ENCODE measurements at places on chromosomes 4 and X.

DNA sequence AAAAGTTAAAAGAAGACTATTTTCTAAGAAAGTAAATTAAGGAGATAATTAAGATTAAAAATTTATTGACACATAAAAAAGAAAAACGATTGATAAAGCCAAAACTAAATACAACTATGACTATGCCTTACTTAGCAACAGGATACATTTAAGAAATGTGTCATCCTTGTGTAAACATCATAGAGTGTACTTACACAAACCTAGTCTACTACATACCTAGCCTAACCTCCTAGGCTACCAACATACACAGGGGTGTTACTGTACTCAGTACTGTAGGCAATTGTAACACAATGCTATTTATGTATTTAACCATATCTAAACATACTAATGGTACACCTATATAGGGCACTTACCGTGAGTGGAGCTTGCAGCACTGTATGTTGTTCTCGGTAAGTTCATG is 108.3 kb downstream of the ANXA10 start:
- H3K27me3 ChIP-seq = no peaks in the 10 kb centered on the region
- DNase-seq = no peak
- no peak overlapping the region for H3K27ac ChIP-seq
- H3K4me3 ChIP-seq = no peak overlapping the region
- H3K4me1 ChIP-seq = no peaks in the 10 kb centered on the region

- H3K36me3 ChIP-seq = no peaks in the 10 kb centered on the region
- no peaks in the 10 kb centered on the region for H3K27me3 ChIP-seq
- H3K27ac ChIP-seq = no peak overlapping the region
Measured at GRCh38 chr4:24968278-24968677, 55.4 kb upstream of the CCDC149 start.

DNA sequence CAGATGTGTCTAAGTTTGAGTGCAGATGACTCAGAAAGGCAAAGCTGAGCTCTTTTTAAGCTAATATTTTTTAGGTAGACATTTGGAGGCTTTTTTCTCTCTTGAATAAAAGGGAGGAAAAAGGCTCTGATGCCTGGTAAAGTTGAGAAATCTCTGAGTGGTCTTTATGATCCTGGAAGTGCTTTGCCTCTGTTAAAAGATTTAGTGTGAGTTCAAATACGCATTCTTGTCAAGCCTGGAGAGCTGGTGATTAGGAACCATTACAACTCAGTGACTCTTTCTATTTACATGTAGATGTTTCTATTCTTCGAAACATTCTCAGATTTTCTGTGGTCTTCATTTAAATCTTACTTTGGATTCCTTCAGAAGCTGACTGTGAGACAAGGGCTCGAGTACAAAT is 143.4 kb upstream of the MED14 start:
- no peak overlapping the region for H3K4me3 ChIP-seq
- no peak for DNase-seq
- no peak overlapping the region for H3K27ac ChIP-seq
- H3K4me1 ChIP-seq = no peaks in the 10 kb centered on the region
- H3K36me3 ChIP-seq = no peaks in the 10 kb centered on the region

DNA sequence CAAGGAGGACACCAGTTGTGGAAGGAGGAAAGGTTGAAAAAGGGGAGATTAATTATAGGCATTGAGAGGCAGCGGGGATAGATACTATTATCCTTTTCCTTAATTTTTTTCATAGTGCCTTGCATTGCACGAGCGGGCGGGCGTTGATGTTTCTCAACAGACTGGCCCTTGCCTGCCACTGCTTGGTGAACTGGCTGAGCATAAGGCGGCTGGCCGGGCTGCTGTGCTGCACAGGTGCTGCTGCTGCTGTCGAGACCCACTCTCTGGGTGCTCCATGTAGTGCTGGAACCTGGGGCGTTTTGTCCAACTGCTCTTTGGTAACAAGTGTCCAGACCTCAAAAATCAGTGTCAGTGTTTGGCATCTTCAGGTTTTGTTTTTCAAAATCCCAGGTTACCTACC is 83.3 kb upstream of the PAQR3 start:
- H3K27ac ChIP-seq = no peak overlapping the region
- H3K4me3 ChIP-seq = no peak overlapping the region
- H3K36me3 ChIP-seq = no peaks in the 10 kb centered on the region
- no peaks in the 10 kb centered on the region for H3K27me3 ChIP-seq
- no peaks in the 10 kb centered on the region for H3K4me1 ChIP-seq
- no peak for DNase-seq

GRCh38 chr4:93835929-93836328 is 7.4 kb downstream of the ATOH1 start:
- peaks cover 26% of the 10 kb centered on the region for H3K27me3 ChIP-seq
- DNase-seq = no peak
- no peaks in the 10 kb centered on the region for H3K36me3 ChIP-seq

GRCh38 chr4:92714640-92715039 is 410.9 kb downstream of the GRID2 start:
- no peaks in the 10 kb centered on the region for H3K4me1 ChIP-seq
- DNase-seq = no peak
- no peaks in the 10 kb centered on the region for H3K36me3 ChIP-seq
- no peak overlapping the region for H3K4me3 ChIP-seq
- H3K27ac ChIP-seq = no peak overlapping the region

- H3K36me3 ChIP-seq = no peaks in the 10 kb centered on the region
- H3K27ac ChIP-seq = no peak overlapping the region
- no peaks in the 10 kb centered on the region for H3K27me3 ChIP-seq
Measured at GRCh38 chr4:7461230-7461629, 26.5 kb upstream of the PSAPL1 start.

GRCh38 chr4:108877821-108878220 is 115.0 kb upstream of the ETNPPL start:
- H3K4me3 ChIP-seq = no peak overlapping the region
- no peak overlapping the region for H3K27ac ChIP-seq
- no peak for DNase-seq
- H3K36me3 ChIP-seq = no peaks in the 10 kb centered on the region

GRCh38 chrX:133609166-133609565 is 193.9 kb upstream of the GPC4 start:
- no peak overlapping the region for H3K4me3 ChIP-seq
- no peak overlapping the region for H3K27ac ChIP-seq

DNA sequence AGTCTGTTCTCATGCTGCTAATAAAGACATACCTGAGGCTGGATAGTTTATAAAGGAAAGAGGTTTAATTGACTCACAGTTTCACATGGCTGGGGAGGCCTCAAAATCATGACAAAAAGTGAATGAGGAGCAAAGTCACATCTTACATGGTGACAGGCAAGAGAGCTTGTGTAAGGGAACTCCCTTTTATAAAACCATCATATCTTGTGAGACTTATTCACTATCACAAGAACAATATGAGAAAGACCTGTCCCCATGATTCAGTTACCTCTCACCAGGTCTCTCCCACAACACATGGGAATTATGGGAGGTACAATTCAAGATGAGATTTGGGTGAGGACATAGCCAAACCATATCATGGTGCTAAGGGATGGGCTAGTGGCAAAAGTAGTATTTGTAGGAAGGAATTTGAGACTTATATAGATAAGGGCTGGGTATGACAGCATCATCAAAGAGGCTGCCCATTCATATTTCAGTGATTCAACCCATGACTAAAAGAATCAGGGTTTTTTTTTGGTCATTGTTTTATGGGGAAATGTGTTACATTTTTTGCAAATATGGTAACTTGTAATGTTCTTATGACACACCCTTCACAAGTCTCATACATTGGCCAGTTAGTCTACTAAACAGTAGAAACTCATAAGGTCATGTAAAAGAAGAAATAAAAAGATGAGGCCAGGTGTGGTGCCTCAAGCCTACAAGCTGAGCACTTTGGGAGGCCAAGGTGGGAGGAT is 34.7 kb downstream of the NUP62CL start:
- no peaks in the 10 kb centered on the region for H3K36me3 ChIP-seq
- H3K4me1 ChIP-seq = no peaks in the 10 kb centered on the region
- DNase-seq = no peak
- H3K4me3 ChIP-seq = no peak overlapping the region
- H3K27me3 ChIP-seq = no peaks in the 10 kb centered on the region

DNA sequence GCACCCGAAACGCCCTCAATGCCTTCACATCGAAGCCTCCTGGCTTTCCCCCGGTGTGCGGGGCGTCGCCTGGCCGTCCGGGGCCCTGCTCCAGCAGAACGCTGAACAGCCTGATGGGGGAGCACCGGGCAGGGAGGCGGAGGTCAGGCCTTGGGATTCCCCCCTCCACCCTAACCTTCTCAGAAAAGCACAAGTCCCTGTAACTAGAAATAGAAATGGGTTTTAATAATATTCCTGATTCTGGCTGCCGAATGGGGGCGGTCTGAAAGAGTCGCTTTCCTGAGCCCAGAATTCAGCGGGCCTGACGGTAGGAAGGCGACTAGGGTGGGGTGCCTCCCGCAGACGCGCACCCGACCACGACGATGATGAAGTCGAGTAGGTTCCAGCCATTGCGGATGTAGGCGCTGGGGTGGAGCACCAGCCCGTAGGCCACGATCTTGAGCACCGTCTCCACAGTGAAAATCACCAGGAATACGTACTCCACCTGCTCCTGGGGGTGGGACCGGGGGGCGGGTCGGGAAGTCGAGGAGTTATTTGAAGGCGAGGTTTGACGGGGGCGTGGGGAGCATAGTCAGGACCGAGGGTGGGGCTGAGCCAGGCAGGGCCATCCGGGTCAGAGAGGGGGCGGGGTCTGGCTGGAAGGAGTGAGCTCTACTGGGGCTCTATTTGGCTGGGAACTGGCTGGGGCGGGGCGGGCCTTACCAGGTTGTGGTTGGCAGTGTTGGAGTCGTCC is 2.5 kb downstream of the CACNA1F start:
- peaks cover 14% of the 10 kb centered on the region for H3K4me1 ChIP-seq
- no peaks in the 10 kb centered on the region for H3K27me3 ChIP-seq
- peak overlapping the region; percentile 72 for H3K27ac ChIP-seq
- peak; percentile 16 for DNase-seq

DNA sequence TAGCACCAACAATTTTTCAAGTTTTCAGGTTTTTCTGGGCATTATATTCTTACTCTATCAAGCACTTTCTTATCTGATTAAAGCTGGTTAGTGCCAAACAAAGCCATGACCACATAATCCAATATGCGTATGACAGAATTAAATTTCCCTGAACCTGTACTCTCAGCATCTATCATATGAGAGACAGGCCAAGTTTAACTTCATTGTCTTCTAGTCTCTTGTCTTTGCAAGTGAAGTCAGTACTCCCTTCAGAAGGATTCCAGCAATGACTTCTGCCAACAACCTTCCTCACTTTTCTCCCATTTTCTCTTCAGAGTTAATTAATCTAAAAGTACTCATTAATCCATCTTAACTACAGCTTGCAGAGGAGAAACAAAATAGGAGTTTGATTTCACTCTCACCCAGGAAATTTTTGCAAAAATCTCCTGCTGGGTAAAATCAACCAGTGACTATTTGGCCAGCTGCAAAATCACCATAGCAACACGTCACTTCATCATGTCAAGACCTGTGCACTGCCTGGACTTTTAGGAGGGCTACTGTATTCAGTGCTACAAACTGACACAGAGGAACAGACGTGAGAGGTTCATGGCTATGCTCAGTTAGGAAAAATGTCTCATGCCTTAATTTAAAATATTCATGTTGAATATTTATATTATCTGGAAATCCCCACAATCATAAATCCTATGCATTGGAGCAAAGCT is 208.4 kb downstream of the ANTXR2 start:
- no peak overlapping the region for H3K27ac ChIP-seq
- H3K27me3 ChIP-seq = no peaks in the 10 kb centered on the region
- H3K36me3 ChIP-seq = no peaks in the 10 kb centered on the region
- no peaks in the 10 kb centered on the region for H3K4me1 ChIP-seq
- no peak for DNase-seq
- no peak overlapping the region for H3K4me3 ChIP-seq

DNA sequence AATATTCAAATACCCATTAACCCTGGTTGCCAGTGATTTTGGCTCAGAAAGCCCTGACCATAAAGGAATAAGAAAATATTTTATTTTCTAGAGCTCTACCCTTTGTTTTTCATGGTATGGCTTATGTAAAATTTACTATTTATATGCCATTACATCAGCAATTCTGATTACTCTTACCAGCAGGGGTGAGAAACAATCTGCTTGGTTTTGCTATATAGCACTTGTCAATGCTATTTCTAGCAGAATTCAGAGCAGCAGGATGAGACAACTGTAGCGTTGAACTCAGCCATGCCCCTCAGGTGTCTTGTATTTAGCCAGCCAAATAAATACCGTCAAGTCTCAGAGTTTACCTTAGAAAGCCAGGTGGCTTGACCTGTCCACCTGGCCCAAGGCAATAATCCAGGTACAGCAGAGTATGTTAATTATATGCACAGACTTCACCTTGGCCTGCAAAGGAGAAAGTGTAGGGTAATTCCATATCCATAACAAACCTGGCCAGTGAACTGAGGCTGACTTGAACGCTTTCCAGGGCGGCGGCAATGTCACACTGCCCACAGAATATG is 1303.5 kb downstream of the RAPGEF2 start:
- H3K4me3 ChIP-seq = no peak overlapping the region
- DNase-seq = no peak
- no peaks in the 10 kb centered on the region for H3K4me1 ChIP-seq
- no peak overlapping the region for H3K27ac ChIP-seq

GRCh38 chr4:16607241-16608066 is 291.0 kb downstream of the LDB2 start:
- no peak for DNase-seq
- no peak overlapping the region for H3K4me3 ChIP-seq
- no peak overlapping the region for H3K27ac ChIP-seq
- H3K27me3 ChIP-seq = no peaks in the 10 kb centered on the region
- H3K4me1 ChIP-seq = no peaks in the 10 kb centered on the region

Measured in esophagus squamous epithelium (tissue), 5 donors.